H1 (cell line): ENCODE measurements at places on chromosomes 13 and 19. TPM values are rescaled to one million over a fixed set of nuclear protein-coding genes. Genes with fewer than 3 reads are reported as not detected.

DENND1C gene
- total RNA-seq = 3.7 and 4.0 TPM in 2 replicates

KIR2DL3 gene
- not detected in 2 replicates for total RNA-seq

DNA sequence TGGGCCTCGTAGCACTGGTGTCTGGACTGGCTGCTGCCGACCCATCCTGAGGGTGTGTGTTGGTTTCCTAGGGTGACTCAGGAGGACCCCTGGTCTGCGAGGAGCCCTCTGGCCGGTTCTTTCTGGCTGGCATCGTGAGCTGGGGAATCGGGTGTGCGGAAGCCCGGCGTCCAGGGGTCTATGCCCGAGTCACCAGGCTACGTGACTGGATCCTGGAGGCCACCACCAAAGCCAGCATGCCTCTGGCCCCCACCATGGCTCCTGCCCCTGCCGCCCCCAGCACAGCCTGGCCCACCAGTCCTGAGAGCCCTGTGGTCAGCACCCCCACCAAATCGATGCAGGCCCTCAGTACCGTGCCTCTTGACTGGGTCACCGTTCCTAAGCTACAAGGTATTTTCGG, 13.8 kb downstream of the TIMM13 start:
- DNase-seq = no peak

DNA sequence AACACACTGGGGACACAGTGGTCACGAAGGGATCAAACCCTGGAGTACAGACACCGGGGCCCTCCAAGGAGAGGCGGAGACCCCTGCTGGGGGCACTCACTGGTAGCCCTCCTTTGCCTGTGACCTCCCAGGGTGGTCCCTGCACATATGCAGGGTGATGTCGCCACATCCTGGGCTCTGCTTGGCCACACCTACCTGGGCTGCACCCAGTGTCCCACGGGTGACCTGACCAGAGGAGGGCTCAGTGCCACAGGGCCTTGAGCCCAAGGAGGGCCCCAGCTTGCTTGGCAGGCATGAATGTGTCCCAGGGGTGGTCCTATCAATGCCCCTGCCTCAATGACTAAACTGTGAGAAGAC, 4.1 kb downstream of the PCID2 start:
- DNase-seq = no peak

DNA sequence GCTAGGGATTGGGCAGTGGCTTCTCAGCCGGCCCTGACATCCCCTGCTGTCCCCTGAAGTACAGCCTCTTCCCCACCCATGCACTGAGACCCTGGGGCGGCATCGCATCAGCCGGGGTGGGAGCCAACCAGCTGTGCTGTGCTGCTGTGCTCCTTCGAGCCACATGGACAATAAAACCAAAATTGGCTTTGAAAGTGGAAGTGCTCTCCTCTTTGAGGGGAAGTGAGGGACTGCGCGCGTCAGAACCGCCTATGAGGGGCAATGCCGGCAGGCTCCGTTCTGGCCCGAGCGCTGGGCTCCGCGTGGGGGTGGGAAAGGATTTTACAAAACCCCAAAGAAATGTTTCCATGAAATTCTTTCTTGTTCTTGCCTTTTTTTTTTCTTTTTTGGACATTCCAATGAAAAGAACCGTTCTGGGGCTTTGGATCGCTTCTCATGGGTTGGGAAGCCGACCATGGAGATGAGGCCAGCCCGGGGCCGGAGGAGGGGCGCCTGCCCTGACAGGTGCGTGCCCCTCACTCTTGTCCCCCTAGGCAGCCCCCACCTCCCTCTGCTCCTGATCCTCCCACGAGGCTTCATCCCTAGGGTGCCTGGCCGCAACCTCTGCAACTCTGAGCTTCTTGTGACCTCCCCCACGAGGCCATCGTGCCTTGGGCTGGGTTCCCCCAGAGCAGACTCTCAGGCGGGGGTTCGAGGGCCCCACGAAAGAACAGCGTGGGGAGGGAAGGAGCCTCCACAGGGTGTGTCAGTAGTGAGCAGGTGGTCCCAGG, 22.6 kb downstream of the KLHL26 start:
- DNase-seq = no peak

GRCh38 chr19:10694706-10695307, 6.4 kb upstream of the QTRT1 start:
- DNase-seq = no peak

- no peak for DNase-seq
Observed at GRCh38 chr13:30700364-30700763, 35.0 kb upstream of the ALOX5AP start.

- no peak for DNase-seq
Observed at GRCh38 chr19:55058781-55059610, 4.0 kb downstream of the RDH13 start.

- no peak for DNase-seq
Observed at GRCh38 chr13:93624311-93624777, 397.7 kb downstream of the GPC6 start.

DNA sequence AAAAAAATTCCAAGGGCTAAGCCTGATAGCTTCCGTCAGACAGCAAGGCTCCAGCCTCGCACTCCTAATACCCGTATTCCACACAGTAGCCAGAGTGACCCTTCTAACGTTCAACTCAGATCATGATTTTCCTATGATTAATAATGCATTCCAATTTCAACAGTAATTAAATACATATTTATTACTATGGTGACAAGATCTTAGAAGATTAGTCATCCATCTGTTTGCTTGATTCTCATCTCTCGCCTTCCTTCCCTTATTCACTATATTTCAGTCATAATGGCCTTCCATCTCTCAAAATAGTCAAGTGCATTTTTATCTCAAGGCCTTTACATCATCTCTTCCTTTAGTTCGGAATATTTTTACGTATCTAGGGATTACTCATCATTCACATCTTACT, 621.2 kb upstream of the SPRY2 start:
- no peak for DNase-seq

- DNase-seq = no peak
Observed at GRCh38 chr13:29292045-29292444, 303.4 kb downstream of the SLC7A1 start.
